ENCODE measurements at places on chromosomes 16 and 17.

- no peak for DNase-seq
These were observed 194.1 kb upstream of the GSE1 start for GRCh38 chr16:85418978-85419491.

DNA sequence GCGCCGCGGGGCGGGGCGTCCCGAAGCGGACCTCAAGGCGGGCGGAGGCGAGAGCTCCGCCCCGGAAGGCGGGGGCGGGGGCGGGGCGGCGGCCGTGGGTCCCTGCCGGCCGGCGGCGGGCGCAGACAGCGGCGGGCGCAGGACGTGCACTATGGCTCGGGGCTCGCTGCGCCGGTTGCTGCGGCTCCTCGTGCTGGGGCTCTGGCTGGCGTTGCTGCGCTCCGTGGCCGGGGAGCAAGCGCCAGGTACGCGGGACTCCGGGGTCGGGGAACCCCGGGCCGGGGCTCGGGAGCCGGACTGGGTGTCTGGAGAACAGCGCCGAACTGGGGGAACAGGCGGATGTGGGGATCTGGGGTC is at the start of gene TNFRSF12A:
TSS of gene TNFRSF12A (plus strand) at position 122 of the 357 bp plus-strand sequence. CDS start at position 152, 30 bp downstream.
- peak; percentile 74 for DNase-seq

DNA sequence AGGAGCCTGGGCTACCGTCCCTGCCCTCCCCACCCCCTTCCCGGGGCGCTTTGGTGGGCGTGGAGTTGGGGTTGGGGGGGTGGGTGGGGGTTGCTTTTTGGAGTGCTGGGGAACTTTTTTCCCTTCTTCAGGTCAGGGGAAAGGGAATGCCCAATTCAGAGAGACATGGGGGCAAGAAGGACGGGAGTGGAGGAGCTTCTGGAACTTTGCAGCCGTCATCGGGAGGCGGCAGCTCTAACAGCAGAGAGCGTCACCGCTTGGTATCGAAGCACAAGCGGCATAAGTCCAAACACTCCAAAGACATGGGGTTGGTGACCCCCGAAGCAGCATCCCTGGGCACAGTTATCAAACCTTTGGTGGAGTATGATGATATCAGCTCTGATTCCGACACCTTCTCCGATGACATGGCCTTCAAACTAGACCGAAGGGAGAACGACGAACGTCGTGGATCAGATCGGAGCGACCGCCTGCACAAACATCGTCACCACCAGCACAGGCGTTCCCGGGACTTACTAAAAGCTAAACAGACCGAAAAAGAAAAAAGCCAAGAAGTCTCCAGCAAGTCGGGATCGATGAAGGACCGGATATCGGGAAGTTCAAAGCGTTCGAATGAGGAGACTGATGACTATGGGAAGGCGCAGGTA is 762 bp downstream of the CDK12 start:
- peak; percentile 16 for DNase-seq

DNA sequence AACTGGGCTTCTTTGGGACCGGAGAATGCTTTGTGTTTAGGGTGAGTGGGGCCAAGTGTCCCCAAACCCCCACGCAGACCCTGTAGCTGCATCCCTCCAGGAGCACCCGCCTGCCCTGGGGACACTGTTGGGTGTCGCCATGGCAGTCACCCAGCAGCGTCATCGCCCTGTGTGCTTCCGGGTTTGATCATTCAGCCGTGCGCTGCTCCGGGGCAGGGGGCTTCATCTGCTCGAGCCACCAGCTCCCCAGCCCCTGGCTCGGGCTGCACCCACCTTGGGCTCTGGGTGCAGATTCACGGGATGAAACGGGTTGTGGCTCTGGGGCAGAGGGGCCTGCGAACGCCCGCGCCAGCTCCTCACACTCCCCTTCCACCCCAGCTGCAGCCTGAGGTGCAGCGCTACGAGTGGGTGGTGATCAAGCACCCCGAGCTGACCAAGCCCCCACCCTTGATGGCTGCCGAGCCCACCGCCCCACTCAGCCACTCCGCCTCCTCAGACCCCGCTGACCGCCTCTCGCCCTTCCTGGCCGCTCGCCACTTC is 13.8 kb upstream of the ATP6V0C start:
- DNase-seq: no peak

GRCh38 chr16:25073854-25074253 is 37.7 kb upstream of the LCMT1 start:
- DNase-seq: no peak

GRCh38 chr16:46796764-46797269 is 34.2 kb downstream of the C16orf87 start:
- no peak for DNase-seq

- DNase-seq: no peak
These were observed 1.3 kb upstream of the RILP start for GRCh38 chr17:1650731-1651558.

GRCh38 chr17:6507535-6507934 is 48.8 kb downstream of the PITPNM3 start:
- DNase-seq: no peak

- no peak for DNase-seq
These were observed 2.8 kb upstream of the NTN3 start for GRCh38 chr16:2468233-2468724.

DNA sequence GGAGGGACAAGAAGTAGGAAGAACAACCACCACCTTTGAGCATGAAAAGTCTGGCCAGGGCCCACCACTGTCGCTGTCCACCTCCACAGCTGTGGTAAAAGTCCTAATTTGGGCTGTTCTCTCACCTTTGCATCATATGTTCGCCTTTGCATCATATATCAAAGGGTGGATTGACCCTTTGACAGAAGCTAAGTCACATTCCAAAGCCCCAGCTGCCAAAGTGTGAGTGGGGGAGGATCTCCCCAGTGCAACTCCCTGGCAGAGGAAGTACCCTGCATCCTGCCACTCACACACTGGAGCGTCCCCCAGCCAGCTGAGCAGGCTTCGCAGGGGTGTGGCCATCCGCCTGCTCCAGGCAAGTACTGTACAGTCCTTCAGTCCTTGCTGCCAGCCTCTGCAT is 12.7 kb upstream of the SPECC1 start:
- no peak for DNase-seq

DNA sequence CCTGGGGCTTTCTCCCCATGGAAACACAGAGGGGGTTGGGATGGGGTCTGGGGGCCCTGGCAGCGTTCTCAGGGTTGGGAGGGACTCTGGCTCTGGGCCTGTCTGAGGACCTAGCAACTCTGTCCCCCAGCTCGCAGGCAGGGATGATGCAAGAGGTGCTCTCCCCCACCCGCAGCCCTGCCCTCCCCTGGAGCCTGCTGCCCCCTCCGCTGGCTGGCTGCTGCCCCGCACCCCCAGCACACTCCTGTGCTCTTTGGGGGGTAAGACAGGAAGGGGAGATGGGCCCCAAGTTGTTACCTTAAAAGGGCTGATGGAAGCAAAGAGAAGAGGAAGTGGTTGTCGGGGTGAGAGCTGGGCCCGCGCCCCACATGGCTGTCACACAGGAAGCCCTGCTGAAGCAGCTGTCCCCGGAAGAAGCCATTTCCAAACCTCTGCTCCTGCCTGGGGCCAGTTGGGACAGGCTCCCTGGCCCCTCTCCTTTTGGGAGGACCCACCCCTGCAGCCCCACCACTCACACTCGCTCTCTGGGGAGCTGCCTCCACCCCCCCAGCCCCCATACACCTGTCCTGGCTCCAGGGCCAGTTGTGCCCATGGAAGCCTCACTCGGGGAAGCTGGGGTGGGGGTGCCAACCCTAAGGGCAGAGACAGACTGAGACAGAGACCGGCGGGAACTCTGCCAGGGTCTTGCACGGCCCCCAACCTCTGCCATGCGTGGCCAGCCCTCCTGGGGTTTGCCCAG is 2.5 kb downstream of the CORO1A start:
- peak; percentile 51 for DNase-seq

- peak; percentile 74 for DNase-seq
These were observed 13.1 kb upstream of the LASP1NB start for GRCh38 chr17:38912221-38912813.

GRCh38 chr17:37570527-37571093 is 38.6 kb downstream of the SYNRG start:
- peak; percentile 29 for DNase-seq

- DNase-seq: no peak
These were observed 206.1 kb downstream of the ABCC12 start for GRCh38 chr16:47949714-47950113.

DNA sequence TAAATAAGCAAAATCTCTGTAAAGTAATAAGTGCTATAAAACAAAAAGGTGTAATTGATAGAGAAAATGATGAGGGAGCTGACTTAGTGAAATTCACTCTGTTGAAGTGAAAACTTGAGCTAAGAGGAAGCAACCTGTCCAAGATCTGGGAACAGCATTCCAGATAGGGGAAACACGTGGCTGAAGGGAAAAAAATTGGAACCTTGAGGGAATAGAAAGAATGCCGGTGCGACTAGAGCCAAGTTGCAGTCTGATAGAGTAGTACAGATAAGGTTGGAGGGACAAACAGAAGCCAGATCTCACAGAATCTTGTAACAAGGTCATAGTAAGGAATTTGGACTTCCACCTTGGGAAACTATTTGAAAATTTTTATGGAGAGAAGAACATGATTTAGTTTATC is 623 bp upstream of the DDX52 start:
- DNase-seq: no peak

- DNase-seq: no peak
These were observed 47.0 kb downstream of the TNFRSF13B start for GRCh38 chr17:16924696-16925440.

GRCh38 chr16:81629034-81629802 is 149.9 kb upstream of the PLCG2 start:
- no peak for DNase-seq

DNA sequence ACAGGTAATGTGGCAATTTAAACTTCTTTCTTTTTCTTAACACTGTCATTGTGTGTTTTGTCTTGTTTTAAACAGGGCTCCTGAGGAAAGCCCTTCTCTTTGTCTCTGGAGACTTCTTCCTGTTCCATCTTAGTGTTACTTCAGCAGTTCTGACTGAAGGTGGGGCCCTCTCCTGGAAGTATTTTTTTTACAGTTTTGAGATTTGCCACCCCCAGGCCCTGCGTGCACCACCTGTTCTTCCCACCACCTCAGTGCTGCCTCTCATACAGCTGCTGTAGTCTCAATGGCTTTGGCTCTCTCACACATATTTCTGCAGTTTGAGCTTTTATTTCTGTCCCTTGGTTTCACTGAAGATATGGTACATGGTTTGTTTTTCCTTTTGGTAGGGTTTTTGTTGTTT is 52.5 kb upstream of the ALDH3A1 start:
- DNase-seq: no peak
